ENCODE measurements at places on chromosomes 3 and 15. TPM values are rescaled to one million over a fixed set of nuclear protein-coding genes. Genes with fewer than 3 reads are reported as not detected.

- no peak for DNase-seq
These were observed 440 bp downstream of the DCBLD2 start for GRCh38 chr3:98901119-98901391.

- DNase-seq, result no peak
These were observed 14.1 kb downstream of the CTSH start for GRCh38 chr15:78930577-78931388.

GRCh38 chr15:82081914-82082762 is 36.3 kb upstream of the MEX3B start:
- DNase-seq, result no peak

DNA sequence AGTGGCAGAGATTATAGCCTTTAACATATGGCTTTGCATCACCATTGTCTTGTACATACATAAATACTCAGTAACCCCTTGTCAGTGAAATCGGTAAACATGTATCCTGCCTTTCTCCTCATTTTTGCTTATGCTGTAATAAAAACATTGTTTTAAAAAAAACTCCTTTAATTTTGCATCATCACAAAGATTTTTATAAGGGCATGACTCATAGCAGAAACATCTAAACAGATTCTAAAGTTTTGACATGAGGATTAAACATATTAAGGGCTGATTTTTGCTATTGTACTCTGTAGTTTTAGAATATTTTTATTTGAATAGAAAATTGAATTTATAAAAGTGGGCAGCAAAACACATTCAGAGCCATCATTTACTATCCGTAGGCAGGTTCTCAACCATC is 275.9 kb downstream of the ZIC4 start:
- no peak for DNase-seq

C2CD4B gene
- 0.36 TPM for polyA plus RNA-seq

GABRB3 gene
- 7.2 TPM for polyA plus RNA-seq

IREB2 gene
- 57.4 TPM for polyA plus RNA-seq

All from right renal pelvis (tissue), 4 donors.